Common myeloid progenitor, CD34-positive (primary cell): ENCODE measurements at places on chromosomes 6 and 20.

- DNase-seq: no peak
Observed at GRCh38 chr20:61328911-61329558, 77.0 kb downstream of the CDH4 start.

DNA sequence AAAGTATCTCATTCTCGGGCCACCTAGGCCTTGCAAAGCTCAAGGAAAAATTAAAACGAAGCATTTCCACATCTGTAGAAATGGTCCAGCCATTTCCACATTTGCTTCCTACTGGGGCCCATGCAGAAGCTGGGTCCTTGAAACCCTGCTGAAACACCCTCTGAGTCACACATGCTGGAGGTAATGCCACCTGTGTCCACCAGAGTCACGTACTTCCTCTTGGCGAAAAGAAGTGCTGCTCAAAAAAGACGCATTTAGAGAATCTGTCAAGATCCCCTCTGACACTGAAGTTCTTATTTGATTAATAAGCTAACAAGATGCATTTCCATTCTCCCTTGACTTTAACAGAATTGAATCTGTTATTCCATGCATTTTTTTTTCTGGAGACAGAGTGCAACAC, 423.2 kb downstream of the PREX1 start:
- no peak for DNase-seq

- DNase-seq: no peak
Observed at GRCh38 chr6:128443553-128443952, 76.8 kb downstream of the PTPRK start.

DNA sequence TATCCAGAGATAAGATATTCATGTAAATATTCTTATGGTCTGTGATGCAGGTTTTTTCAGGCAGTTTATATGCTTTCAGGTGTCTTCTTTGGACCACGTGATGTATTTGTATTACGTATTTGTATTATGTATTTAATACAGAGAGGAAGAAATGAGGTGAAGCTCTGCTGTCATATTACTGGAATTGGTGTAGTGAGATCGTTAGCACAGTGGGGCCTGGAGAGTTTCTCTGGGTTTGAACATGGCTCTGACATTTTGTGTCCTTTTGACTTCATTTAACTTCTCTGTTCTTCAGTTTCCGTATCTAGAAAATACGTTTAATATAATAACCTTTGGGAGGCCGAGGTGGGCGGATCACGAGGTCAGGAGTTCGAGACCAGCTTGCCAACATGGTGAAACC, 1.6 kb upstream of the PRIM2 start:
- no peak for DNase-seq

- no peak for DNase-seq
Observed at GRCh38 chr20:12644461-12644860, 364.3 kb upstream of the SPTLC3 start.

DNA sequence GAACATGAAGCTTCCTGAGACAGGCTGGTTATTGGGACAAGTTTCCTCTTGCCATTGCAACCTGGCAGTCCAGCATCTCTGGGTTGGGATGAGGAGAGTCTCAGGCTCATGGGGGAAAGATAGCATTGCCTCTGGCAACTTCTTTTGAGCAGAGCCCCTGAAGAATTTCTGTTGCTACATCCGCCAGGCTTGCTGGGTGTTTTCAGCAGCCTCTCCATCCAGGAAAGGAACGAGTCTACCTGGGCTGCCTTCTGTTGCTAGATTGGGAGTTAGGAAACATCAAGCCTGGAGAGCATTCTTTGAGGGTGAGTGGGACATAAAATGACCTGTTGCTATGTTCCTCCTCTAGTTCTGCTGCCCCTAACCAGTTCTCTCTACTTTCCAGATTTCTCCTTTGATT, 313.5 kb downstream of the RFPL4B start:
- no peak for DNase-seq

GRCh38 chr6:70152786-70153185, 150.1 kb downstream of the COL9A1 start:
- DNase-seq: no peak

- DNase-seq: no peak
Observed at GRCh38 chr6:41343641-41344187, 8.3 kb downstream of the NCR2 start.

- DNase-seq: no peak
Observed at GRCh38 chr20:10679269-10679668, 5.5 kb upstream of the JAG1 start.

GRCh38 chr6:44775121-44775520, 387.6 kb downstream of the CDC5L start:
- no peak for DNase-seq

GRCh38 chr6:46325561-46326530, 155.1 kb upstream of the ENPP5 start:
- no peak for DNase-seq

GRCh38 chr6:113271437-113271836, 585.7 kb upstream of the MARCKS start:
- no peak for DNase-seq

DNA sequence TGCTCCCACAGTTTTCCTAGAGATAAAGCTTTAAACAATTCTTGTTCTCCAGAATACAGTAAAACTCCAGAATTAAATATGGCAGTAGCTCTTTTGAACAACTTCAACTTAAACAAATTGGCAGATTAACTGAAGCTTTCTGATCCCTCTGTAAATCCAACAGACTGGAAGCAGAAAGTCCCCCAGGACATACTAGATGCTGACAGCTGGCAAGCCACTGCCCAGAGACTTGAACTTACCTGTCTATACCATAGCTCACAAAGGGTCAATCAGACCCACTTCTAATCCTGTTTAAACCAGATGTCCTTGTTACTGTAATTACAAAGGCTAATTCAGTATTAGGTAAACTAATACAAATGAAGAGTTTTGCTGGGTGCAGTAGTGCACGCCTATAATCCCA, 12.3 kb downstream of the GPLD1 start:
- no peak for DNase-seq

DNA sequence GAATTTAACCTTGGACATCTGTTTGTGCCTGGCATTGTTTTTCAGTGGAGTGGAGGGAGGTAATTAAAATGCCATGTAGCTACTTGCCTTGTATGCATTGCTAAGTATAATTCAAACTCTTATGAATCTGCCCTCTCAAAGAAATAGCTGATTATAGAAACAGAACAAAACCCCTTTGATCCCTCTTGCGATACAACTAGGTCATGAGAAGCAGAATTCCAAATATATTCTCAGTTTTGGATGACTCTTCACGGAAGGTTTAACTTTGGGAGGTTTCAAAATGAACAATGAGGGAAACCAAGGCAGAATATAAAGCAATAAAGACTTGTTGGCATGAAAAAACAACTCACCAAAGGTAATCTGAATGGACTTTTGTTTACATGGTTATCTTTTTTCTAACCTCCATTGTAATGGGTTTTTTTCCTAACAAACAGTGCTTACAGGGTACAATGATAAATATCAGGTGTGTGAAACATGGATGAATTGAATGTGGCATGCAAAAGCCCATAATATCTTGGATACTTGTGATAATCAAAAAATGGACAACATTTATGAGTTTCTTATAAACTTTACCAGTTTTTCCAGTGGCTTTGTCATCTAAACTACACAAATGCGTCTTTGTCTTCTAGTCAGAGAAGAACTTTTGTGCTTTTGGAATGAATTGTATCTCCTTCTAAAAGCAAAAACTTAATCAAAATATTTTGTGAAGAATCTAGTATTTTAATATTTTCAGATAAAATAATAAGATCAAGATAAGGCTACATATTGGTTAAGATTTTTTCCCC, 15.7 kb upstream of the HEY2 start:
- DNase-seq: no peak

- no peak for DNase-seq
Observed at GRCh38 chr6:111731456-111732195, 125.9 kb upstream of the TRAF3IP2 start.

GRCh38 chr20:49742948-49743347, 29.3 kb upstream of the B4GALT5 start:
- no peak for DNase-seq

DNA sequence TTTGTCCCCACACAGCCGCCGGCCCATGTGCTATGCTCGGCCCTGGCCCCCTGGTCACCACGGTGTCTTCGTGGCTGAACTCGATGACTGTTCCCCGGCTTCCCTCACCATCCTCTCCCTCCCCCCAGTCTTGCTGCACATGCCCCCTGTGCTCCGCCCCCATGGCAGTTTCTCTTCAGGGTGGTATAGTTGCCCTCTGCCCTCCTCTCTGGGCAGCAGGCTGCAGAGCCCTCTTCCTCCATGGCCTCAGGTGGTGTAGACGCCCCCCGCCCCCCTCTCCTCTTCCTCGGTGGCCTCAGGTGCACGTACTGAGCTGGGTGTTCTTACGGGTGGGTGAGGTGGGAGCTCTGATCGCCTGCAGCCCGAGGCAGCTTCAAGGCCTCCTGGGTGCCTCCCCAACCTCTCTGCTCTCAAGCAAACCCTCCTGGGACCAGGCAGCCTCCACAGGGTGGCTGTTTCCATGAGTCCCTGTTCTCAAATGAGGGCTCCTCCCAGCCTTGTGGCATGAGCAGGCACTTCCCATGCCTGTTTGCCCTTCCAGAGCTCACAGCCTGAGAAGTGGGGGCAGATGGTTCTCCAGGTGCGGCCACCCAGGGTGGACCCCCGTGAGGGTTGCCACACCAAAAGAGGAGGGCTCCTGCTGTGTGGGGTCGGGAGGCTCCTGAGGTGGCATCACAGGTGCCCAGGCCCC, 24.8 kb downstream of the COL20A1 start:
- no peak for DNase-seq

DNA sequence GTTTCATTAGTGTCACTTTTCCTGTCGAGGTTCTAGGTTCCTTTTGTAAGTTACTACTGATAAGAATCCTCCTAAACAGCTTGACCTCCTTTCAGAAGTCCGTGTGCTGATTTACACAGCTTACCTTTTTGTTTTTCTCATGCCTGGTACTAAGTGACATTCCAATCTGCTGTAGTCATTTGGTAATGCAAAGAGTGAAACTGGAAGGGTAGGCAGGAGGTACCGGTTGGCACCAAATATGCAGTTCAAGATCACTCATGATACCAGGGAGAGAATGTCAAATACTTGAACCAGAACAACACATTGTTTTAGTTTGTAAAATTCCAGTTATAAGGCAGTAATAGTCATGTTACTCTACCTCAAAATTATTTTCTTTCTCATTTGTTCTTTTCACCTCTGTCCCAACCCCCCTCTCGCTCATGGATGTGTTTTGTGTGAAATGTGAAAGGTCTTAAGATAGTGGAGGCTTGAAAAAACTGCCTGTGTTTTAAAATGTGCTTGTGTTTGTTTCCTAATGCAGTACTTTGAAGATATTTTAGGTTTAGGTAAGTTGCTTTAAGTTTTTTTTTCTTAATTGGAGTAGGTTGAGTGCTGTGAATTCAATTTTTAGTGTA, 23.2 kb downstream of the AFDN start:
- DNase-seq: no peak

DNA sequence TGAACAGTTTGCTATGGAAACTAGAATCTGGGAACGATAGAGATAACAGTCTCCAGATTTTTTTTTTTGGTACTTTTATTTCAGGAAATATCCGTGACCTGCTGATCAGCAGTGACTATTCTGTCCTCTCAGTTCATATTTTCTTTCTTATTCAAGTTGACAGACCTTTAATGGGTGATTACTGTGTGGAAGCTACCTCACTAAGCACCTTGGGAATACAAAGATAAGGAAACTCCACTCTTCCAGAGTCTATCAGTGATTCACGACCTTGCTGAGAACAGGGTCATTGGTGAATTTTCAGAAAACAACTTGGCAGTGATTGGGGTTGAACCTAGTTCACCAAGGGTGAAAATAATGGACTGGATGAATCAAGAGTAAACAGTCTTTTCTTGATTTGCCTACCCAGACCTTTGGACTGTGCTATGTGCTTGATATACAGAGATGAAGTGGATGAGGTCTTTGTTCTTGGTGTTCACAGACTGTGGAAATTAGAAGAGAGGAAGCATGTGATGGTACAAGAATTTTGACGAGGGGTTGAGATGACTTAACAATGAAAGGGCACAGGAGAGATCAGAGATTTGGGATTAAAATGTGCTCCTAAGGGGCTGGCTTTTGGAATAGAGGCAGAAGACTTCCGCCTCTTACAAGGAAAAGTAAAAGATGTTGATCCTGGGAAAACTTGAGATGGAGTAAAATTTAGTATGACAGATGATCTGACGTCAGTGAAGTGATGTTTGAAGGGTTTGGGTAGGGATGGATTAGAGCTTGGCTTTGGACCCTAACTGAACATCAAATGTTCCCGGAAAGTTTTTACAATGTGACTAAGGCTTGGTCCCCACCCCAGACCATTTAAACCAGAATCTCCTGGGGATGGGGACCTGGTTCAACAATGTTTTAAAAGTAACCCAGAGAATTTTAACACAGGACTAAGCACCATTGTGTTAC, 1.2 kb downstream of the KAT14 start:
- DNase-seq: peak; percentile 15

DNA sequence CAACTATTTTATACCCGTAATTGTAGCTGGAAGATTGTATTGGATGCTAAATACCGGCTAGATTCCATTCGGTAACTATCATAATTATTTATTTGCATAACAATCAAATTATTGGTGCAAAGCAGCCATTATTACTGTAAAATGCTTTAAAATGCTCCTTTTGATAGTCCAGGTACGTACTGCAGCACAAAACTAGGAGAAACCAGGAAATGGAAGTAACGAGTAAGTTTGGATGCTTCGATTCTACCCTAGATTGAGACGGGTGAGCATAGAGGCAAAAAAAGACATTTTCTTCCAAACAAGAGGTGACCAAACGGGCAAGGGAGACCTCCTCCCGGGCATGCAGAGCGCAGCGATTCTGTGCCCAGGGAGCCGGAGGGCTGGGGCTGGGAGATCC, 469 bp upstream of the XRN2 start:
- DNase-seq: no peak

- peak; percentile 86 for DNase-seq
Observed at GRCh38 chr6:42661540-42662153, 60.8 kb downstream of the PRPH2 start.

DNA sequence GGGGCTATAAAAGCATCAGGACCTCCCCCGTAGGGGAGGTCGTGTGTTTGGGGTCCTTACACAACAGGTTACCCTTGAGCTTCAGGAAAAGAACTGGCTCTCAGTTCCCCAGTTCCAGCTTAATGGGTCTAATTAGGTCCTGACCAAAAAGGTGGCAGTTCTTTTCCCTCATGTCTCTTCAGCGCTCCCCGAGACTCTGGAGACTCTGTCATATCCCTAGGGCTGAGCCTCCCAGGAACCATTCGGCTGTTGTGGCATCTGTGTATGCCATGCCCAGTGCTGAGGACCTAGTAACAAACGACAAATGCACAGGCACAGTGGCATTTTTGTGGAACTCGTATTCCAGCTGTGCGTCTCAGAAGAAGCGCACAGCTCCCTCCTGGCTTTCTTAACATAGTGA, 14.6 kb downstream of the PRDM1 start:
- DNase-seq: no peak

- peak; percentile 51 for DNase-seq
Observed at GRCh38 chr6:146878168-146878951, 279.6 kb downstream of the ADGB start.

- DNase-seq: no peak
Observed at GRCh38 chr20:62885046-62885895, 23.6 kb upstream of the TCFL5 start.

DNA sequence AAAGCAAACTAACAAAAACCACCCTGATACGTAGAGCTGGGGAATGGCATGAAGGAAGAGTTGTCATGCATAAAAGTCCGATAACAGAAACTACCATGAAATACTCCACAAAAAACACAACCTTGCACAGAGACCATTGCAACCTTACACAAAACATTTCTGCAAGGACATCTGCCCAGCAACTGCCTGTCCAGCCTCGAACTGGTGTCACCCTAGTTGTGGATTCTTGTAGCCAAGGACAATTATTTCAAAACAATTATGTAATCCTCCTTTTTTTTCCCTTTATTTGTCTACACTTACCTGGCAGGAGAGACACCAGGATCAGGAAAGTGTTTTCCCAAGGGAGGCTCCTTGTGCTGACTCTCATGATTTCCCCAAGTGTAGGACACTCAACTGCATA, 232.5 kb upstream of the SYNDIG1 start:
- DNase-seq: no peak

- no peak for DNase-seq
Observed at GRCh38 chr6:170371588-170371987, 65.0 kb downstream of the FAM120B start.
